ENCODE measurements at places on chromosomes 3 and 15.

- DNase-seq: no peak
Measured at GRCh38 chr3:85846940-85847339, 888.2 kb downstream of the CADM2 start.

DNA sequence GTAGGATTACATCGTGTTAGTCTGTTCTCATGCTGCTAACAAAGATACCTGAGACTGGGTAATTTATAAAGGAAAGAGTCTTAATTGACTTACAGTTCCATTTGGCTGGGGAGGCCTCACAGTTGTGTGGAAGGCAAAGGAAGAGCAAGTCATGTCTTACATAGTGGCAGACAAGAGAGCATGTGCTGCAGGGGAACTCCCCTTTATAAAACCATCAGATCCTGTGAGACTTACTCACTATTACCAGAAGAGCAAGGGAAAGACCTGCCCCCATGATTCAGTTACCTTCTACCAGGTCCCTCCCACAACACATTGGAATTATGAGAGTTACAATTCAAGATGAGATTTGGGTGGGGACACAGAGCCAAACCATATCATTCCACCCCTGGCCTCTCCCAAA, 3.4 kb downstream of the SLC25A26 start:
- no peak for DNase-seq

DNA sequence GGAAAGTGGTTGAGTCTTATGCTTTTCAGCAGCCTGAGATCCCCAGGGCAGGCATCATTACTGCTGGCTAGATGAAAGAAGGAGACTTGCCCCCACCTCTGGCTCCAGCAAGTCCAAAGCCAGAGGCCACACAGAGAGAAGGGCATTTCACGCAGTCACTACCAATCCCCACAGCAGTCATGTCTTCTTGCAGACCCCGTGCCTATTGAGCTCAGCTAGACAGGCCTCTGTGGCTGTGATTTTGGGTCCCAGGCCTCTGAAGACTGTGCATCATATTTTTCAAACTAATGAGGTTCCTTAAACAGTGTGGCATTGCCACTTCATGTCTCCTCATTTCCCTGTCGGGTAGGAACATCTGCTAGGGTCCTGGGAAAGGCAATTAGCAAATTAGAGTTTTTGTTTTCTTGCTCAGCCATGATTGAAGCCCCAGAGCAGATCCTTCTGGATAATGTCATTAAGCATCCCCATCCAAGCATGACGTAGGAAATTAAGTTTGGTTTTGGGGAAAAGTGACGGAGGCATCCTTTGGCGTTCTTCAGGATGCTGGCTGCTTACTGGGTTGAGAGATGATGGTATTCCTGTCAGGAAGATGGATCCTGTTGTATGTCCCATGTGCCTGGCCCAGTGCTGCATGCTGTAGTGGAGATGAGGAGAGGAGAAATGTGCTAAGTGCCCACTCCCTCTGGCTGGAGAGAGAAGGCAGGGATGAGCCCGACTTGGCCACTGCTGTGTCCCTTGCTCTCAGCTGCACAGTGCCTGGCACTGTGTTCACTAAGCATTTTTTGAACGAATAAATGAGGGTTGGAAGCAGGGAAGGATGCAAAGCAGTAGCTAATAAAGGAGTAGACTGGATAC, 7.0 kb downstream of the SPSB4 start:
- DNase-seq: no peak

GRCh38 chr3:98343647-98344507, 9.8 kb upstream of the OR5K4 start:
- DNase-seq: peak; percentile 17

DNA sequence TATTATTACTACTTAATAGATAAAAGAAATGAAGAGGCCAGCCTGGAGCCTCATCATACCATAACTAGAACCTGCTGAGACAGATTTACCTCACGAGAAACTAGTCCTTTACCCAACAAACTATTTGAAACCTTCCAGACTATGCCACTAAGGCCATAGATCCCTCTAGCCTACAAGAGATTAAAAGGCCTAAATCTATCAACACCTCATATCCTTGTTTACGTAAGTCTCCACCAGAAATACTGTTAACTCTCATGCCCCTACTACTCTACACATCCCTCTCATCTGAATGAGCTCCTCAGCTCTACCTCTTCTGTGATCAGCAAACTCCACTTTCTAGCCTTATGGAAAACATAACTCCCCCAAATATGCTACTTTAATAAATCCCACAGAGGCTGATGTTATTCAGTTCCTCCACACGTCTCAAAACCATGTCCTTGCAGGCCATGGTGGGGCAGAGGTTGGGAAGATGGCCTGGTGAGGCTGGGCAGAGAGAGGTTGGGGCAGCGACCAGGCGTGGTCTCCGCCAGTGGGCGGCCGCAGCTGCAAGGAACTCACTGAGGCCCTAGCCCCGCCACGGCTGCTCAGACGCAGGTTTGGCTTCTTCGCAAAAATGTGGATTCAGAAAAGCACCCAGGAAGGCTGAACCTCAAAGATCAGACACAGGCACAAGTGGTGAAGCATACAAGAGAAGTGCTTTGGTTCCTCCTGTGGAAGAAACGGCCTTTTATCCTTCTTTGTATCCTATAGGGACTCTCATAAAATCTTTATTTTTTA, 65.8 kb downstream of the GSK3B start:
- no peak for DNase-seq

DNA sequence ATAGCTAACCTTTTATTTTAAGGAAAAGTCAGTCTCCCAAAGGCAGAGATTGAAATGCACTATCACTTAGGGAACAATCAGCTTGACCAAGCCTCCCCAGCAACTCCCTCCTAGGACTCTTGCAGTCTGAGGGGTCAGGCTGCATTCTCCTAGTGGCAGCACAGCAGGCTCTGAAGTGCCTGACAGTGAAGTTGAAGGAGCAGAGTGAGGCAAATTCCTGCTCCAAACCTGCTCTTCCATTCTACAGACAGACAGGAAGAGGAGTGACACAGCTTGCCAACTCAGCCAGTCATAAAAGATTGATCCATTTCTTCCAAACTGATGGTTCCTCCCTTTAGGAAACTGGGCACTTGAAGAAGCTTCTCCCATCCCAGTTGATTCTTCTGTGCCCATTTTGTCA, 43.9 kb upstream of the SMAD3 start:
- no peak for DNase-seq

GRCh38 chr3:127835993-127836882, 13.9 kb upstream of the MGLL start:
- no peak for DNase-seq

- DNase-seq: no peak
Measured at GRCh38 chr15:61169904-61170695, 59.0 kb downstream of the RORA start.

- DNase-seq: no peak
Measured at GRCh38 chr15:40595773-40596172, 1.7 kb downstream of the KNL1 start.

DNA sequence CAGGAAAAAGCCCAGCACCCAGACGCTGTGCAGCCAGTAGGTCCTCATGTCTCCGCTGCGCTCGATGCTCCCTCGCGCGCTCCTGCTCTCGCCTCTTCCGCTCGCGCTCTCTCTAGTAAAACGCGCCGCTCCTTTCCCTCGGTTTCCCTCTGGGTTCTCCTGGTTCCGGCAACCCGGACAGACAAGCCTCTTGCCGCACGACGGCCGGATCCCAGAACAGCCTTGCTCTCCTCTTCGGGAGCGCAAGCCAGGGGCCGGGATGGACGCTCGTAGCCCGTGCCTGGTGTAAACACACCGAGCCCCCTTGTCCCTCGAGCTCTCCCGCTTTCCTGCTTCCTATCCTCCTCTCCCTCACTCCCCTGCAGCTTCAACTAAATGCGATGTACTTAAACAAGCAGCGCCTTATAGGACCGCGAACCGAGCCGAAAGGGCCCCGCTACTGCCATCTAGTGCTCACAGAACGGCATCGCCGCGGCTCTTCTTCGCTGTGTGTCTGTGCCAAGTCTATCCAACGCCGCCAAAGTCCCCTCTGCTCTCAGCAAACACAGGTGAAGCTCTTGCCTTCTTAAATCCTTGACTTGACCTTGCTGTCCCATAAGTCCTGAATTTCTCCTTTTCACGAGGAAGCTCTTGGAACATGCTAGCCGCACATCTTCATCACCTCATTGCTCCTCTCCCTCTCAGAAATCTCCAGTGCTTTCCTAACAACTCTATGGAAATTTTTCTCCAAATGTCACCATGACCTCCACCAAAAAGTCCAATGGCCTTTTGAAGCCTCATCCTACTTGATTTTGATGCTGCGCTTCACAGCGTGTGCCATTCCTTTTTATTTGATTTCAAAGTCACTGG, 1037.2 kb downstream of the IGSF11 start:
- peak; percentile 86 for DNase-seq

DNA sequence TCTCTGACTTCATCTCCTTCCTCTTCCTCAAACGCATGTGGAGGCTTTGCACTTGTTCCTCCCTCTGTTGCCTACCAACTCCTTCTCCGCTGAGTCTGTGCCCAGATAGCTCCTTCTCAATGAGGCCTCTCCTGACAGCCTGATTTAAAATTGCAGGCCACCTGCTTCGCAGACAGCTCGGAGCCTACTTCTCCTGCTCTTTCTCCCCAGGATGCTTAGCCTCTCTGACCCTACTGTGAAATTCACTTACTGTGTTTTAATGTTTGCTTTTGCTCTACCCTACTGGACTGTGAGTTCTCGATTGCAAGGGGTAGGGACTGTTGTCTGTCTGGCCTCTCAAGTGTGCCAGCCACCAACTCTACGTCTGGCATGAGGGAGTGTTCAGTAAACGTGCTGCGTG, 83.4 kb downstream of the EEFSEC start:
- DNase-seq: no peak

DNA sequence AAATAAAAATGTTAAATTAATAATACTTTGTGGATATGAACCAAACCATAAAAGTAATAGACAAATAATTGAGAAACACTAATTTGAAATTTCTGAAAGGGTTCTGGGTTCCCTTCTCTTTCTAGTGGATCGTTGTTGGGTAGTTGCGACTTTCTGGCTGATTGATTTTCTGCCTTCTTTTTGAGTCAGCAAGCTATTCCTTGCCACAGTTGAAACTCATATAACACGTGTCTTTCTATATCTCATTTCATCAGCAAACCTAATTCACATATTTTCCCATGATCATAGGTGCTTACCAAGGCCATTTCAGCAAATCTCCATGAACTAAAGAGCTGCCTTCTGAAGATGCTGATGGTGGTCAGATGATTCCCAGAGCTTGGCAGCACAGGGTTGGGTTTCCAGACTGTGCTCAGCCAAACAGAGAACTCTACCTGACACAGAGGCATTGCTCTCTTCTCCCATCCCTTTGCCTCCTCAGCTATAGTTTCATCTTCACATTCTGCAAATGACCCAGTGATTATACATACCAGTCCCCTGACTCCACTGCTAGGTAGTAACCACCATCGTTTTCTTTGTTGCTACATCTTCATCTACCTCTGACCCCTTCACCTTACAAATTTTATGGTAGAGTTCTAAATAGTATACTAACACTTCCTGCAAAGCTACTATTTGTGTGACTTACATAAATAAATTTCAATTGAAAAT, 383.9 kb upstream of the DPH6 start:
- DNase-seq: no peak

DNA sequence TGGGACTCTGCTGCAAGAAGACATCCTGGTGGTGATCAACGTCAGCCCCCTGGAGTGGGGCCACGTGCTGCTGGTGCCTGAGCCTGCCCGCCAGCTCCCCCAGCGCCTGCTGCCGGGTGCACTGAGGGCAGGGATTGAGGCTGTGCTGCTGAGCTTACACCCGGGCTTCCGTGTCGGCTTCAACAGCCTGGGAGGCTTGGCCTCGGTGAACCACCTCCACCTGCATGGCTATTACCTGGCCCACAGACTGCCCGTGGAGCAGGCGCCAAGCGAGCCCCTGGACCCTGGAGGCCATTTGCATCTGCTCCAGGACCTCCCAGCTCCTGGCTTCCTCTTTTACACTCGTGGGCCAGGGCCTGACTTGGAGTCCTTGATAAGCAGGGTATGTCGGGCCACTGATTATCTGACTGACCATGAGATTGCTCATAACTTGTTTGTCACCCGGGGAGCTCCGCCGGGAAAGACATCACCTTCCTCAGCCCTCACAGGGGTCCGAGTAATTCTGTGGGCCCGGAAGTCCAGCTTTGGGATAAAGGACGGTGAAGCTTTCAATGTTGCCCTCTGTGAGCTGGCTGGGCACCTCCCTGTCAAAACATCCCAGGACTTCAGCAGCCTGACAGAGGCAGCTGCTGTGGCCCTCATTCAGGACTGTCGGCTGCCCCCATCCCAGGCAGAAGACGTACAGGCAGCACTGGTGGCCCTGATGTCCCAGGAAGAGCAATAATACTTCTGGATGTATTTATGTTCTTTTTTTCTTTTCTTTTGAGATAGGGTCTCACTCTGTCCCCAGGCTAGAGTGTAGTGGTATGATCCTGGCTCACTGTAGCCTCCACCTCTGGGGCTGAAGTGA, 7.6 kb downstream of the GDPGP1 start:
- no peak for DNase-seq

DNA sequence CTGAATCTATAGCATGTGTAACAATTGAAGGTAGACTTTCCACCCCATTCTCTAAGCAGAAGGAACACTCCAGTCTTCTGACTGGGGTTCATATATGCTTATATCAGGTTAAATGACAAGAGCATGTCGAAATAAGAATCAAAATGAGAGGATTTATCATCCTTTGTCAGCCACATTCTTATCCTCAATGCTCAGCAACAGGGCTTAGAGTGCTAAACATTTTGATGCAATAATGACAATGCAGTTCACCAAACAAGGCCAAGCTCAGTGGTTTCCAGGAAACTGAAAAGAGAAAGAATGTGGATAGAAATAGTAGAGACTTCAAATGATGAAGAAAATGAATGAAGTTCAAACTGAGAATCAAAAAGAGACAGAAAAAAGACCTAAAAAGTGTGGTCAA, 78.0 kb downstream of the FSIP1 start:
- peak; percentile 54 for DNase-seq

DNA sequence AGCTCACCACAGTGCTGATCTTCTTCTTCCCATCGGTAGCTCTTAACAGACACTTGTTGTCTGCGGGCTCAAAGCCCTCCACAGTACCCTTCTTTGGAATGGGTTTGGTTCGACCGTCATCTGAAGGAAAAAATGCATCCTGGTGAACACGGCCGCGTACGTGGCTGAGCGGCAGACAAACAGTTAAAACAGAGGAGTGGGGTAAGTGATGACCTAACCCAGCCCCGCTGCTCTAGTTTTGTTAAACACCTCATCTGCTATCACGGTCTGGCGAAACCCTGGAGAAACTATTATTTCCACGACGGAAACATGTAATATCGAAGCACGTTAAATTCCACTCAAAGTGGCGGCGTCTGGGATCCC, 725 bp downstream of the SRP14 start:
- peak; percentile 35 for DNase-seq

DNA sequence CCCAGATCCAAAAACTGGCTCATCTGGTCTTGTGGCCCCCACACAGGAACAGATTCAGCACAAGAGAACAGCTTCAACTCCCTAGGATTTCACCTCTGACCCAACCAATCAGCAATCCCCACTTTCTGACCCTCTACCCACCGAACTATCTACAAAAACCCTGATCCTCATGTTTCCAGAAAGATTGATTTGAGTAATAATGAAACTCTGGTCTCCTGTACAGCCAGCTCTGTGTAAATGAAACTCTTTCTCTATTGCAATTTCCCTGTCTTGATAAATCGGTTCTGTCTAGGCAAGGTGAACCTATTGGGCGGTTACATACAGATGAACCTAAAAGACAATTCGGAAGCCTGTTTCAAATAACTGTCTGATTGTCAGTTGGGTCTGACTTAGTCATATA, 847.6 kb upstream of the ALCAM start:
- no peak for DNase-seq

GRCh38 chr3:64717872-64718613, 30.2 kb upstream of the ADAMTS9 start:
- DNase-seq: no peak
